ENCODE measurements at places on chromosomes 16 and 17. TPM values are rescaled to one million over a fixed set of nuclear protein-coding genes. Genes with fewer than 3 reads are reported as not detected.

The ABCA3 gene
- 1.7 TPM for polyA plus RNA-seq

The TEX14 gene
- 0.05 TPM for polyA plus RNA-seq

The CRYM gene
- 5.3 TPM for polyA plus RNA-seq

The PER1 gene
- 44.7 TPM for polyA plus RNA-seq

The OMG gene
- polyA plus RNA-seq = 0.28 TPM

The PPM1D gene
- 3.3 TPM for polyA plus RNA-seq

The GUCY2D gene
- polyA plus RNA-seq = 0.19 TPM

The MT1M gene
- polyA plus RNA-seq = 4.0 TPM

The ALOX12 gene
- 54.4 TPM for polyA plus RNA-seq

The HOXB8 gene
- not detected for polyA plus RNA-seq

The SHCBP1 gene
- polyA plus RNA-seq = 3.5 TPM

The BOLA2 gene
- polyA plus RNA-seq = 18.8 TPM

The CCL8 gene
- polyA plus RNA-seq = 0.08 TPM

The HSD11B2 gene
- polyA plus RNA-seq = 15.2 TPM

The MT3 gene
- 0.96 TPM for polyA plus RNA-seq

The NPEPPS gene
- polyA plus RNA-seq = 115 TPM

The SLC6A4 gene
- 2.3 TPM for polyA plus RNA-seq

The WSCD1 gene
- polyA plus RNA-seq = 0.45 TPM

The MAPT gene
- polyA plus RNA-seq = 4.7 TPM

The HCRT gene
- not detected for polyA plus RNA-seq

The SOX8 gene
- 0.18 TPM for polyA plus RNA-seq

The OR3A2 gene
- not detected for polyA plus RNA-seq

The DRC3 gene
- polyA plus RNA-seq = 0.72 TPM

The RSKR gene
- polyA plus RNA-seq = 2.0 TPM

The PITPNM3 gene
- polyA plus RNA-seq = 9.5 TPM

The HSD17B1 gene
- polyA plus RNA-seq = 9.0 TPM

The ARL5C gene
- not detected for polyA plus RNA-seq

The SPEM2 gene
- polyA plus RNA-seq = not detected

The APOBR gene
- 1.2 TPM for polyA plus RNA-seq

The SLC38A8 gene
- polyA plus RNA-seq = 0.06 TPM

The TMED6 gene
- not detected for polyA plus RNA-seq

The SCGB1C2 gene
- polyA plus RNA-seq = not detected

The CCL1 gene
- not detected for polyA plus RNA-seq

The SYT17 gene
- polyA plus RNA-seq = 6.2 TPM

The TCF25 gene
- polyA plus RNA-seq = 83.2 TPM

The TRAPPC2L gene
- 42.8 TPM for polyA plus RNA-seq

The MYOCD gene
- polyA plus RNA-seq = 2.3 TPM

The OR2C1 gene
- polyA plus RNA-seq = not detected

The NEUROD2 gene
- polyA plus RNA-seq = not detected

The AKAP10 gene
- 6.2 TPM for polyA plus RNA-seq

The TEKT5 gene
- polyA plus RNA-seq = not detected

The AANAT gene
- not detected for polyA plus RNA-seq

The PDE6G gene
- polyA plus RNA-seq = 0.12 TPM

The SLC26A11 gene
- 6.9 TPM for polyA plus RNA-seq

The C17orf113 gene
- polyA plus RNA-seq = 0.39 TPM

All from esophagus (tissue), 2 donors.